ENCODE measurements at places on chromosomes 2 and 18.

- no peak for DNase-seq
These were observed 42.4 kb upstream of the IGFBP2 start for GRCh38 chr2:216590780-216591179.

DNA sequence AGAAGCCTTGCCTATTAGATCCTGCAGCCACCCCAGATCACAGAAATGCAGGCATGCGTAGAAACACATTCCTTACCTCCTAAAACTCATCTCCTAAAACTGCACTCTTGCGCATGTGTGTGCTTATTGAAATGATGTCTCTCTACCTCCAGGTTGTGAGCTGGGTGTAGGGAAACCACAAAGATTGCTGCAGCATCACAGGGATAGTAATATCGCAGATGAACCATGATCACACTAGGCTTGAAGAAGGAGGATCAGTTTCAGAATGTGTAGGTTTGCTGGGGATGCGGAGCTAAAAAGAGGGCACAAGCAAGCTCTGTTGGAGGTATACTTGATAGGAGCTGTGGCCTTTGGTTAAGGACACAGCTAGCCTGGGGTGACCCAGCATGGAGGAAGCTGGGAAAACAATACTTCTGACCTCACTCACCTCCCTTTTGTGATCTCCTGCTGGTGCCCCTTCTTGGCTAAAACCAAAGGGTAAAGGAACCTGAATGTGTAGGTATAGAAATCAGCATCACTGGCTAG lies 118.8 kb downstream of the SETBP1 start:
- DNase-seq, result no peak

DNA sequence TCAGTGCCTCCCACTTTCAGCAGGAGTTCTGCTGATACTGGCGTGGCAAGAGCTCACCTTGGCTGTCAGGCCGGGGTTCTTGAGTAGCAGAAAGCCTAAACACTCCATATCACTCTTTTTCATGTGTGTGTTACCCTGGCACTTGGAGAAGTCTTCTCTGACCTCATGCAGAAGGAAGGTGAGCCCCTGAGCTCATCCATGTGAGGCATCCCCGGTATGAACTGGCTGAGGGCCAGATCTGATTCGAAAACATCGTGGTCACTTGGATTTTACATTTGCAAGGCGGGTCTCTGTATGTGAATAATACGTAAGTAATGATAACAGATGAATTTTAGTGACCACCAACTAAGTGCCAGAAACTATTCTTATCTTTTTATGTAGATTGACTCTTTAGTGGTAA lies 93.6 kb downstream of the RAPGEF4 start:
- no peak for DNase-seq

DNA sequence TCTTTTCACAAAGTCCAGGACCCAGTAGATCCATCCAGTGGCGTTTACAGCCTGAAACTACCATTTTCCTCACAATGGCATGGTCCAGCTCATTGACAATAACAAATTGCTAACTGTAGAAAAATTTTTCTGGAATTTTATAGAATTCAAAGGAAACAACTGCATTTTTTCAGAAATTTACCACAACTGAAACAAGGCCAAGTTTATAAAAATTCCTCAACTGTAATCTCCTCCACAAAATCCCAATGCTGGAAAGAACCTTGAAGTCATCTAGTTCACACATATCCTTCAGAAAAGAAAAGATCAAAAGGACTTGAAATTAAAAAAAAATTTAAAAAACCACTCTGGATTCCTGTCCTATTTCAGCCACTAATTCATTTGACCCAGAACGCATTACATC lies 226.0 kb upstream of the CTAGE1 start:
- DNase-seq, result no peak

DNA sequence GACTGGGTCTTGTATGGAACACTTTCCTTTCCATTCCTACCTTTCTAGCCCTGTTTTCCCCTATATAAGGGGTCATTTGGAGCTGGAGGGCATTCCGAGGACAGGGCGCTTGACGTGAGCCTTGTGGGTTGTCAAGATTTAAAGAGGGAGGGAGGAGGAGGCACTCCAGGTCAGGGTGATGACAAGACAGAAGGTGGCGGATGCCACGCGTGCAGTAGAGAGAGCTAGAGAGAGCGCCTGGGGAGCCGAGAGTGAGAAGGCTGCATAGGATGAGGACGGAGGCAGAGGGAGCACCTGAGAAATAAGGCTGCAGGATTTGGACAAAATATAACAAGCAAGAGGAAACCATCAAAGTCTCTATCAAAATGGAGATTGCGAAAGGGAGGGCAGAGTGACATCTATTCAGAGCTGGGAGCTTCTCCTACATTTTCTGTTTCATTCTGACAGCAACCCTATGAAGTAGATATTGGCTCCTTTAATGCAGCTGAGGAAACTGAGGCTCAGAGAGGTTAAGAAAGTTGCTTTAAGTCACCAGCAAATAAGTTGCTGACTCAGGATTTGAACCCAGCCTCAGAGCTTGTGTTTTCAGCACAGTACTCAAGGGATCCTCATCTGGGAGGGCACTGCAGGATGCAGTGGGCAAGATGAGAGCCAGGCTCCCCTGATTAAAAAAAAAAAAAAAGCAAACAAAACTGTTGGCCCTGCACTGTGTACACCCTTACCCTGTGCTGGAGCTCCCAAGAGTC lies 124.2 kb downstream of the MRO start:
- no peak for DNase-seq

- no peak for DNase-seq
These were observed 106.4 kb upstream of the RBBP8 start for GRCh38 chr18:22826726-22827125.

- no peak for DNase-seq
These were observed 894 bp upstream of the FARSB start for GRCh38 chr2:222656526-222657446.

DNA sequence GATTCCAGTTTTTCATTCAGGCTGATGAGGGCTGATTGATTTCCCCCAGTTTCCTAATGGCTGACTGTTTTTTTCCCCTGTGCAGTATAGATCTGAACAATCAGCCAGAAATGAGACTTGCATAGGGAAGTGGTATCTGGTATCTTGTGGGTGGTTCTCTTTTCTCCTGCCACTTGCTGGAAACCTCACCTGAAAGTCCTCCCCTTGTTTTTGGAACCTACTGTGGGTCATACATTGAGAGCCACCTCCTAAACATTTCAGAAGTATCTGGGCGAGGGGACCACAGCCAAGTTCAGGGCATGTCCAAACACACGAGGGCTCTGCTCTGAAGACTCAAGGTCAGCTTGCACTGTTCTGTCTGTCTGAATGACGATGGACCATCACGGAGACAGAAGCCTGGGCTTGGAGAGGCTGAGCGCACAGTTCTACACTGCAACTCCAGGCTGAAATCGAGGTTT lies 19.3 kb downstream of the ALPK2 start:
- peak; percentile 29 for DNase-seq

GRCh38 chr2:166375195-166375735 lies 479 bp downstream of the SCN9A start:
- DNase-seq, result no peak

GRCh38 chr2:7449298-7449697 lies 532.1 kb downstream of the RNF144A start:
- no peak for DNase-seq

DNA sequence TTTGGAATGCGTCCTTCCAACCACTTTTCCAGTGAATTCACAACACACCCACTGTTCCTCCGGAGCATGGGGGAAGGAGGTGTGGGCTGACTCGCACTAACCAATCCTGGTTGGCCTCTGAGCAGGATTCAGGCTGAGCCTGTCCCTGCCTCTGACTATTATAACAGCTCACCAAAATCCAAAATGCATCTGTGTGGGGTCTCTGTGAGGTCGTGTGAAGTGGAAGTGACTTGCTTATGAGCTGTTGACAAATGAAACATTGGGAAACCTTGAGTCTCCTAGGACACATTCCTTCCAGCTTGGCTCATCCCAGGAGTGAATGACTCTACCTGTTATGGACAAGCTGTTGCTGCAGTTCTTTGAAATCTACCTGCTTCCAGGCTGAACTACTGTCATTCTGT lies 1.5 kb downstream of the CIDEA start:
- DNase-seq, result no peak

DNA sequence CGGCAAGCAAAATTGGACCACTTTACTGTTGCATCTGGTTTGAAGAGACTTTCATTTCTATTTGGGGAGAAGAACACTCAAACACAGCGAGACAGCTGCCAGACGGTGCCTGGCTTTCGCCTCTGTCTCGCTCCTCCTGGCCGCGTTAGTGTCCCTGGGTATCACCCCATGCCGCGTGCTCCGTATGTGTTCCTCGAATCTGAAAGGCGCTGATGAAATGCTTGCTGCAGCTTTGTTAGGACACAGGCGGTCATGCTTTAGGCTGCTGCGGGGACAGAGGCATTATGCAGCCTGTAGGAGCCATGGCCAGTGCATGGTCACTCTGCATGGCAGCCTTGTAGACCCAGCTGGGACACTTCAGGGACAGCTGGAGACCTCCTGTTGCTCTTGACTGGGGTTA lies 53.9 kb downstream of the LDLRAD4 start:
- DNase-seq, result no peak

DNA sequence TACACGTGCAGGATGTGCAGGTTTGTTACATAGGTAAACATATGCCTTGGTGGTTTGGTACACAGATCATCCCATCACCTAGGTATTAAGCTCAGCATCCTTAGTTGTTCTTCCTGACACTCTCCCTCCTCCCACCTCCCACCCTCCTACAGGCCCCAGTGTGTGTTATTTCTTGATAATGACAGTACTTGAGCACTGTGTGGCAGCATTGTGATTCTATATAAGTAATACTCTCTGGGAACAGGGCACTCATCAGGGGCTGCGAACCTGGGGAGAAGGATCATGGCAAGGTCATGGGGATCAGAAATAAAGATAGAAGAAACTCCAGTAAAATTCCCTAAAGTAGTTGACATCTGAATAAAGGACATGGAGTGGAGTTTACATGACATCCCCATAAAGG lies 1256.2 kb upstream of the CRIM1 start:
- no peak for DNase-seq

DNA sequence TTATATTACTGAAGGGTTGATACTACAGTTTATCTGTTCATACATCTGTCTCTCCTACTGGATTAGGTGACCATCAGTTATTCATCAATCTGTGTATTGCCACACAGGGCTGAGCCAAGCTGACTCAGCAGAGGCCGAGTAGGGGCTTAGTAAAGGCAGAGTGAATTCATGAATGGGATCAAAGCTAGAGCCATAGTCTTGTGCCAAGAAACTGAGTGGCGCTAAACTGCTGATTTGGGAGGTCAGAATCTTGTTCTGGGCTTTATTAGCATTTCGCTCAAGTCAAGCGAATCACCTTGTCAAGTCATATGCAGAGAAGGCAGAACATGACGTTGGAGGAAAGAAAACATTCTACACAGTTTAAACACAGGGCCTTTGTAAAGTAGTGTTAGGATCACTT lies 34.1 kb downstream of the SOCS6 start:
- DNase-seq, result no peak

DNA sequence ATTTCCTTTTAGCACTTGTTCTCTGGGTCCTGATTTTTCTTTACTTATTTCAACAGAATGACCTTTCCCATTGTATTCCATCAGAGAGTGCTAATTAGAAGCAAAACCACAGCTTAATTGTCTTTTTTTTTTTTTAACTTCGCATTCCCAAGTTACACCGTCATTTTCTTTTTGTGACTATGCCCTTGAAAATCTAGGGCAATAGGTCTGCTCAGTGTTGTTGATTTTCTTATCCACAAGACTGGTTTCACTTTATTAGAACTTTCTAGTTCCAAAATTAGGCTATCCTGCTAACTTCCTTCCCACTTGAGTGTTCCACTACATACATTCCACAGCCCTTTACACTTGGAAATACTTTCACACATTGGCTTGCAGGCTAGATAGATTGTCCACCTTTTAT lies 18.7 kb upstream of the ADAM17 start:
- DNase-seq, result no peak

- DNase-seq, result no peak
These were observed 22.6 kb upstream of the TMEM214 start for GRCh38 chr2:27010139-27010538.

DNA sequence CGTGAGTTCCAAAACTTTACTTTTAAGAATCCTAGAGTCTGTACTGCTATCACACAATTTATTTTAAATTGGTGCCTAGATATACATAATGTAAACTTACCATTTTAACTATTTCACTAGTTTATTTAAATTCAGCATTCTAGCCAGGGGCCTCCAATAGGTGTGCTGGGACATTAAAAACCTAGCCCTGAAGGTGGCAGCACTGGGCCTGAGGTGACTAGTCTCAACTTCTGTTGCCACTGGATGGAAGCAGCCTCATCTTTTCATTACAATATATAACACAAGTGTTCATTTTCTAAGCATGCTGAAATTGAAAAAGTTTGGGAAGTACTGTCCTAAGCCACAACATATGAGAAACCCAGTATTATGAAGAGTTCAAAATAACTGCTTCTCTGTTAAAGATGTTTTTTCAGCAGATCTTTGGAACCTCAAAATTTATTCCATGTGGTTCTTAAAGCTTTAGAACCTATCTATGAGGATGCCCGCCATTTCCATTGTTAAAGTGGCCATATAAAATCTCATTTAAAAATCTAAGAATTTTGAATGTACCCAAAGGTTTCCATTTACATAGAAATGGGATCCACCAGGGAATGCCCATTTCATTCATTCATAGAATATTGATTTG lies 2.9 kb upstream of the RBBP8 start:
- DNase-seq, result peak; percentile 74

- no peak for DNase-seq
These were observed 37.5 kb upstream of the SEMA4C start for GRCh38 chr2:96907115-96908041.

GRCh38 chr2:144268036-144268678 lies 251.8 kb downstream of the ZEB2 start:
- no peak for DNase-seq

- DNase-seq, result peak; percentile 73
These were observed 90.5 kb downstream of the NDUFA10 start for GRCh38 chr2:239934571-239935171.

GRCh38 chr2:37713258-37713700 lies 41.8 kb upstream of the CDC42EP3 start:
- DNase-seq, result peak; percentile 62

DNA sequence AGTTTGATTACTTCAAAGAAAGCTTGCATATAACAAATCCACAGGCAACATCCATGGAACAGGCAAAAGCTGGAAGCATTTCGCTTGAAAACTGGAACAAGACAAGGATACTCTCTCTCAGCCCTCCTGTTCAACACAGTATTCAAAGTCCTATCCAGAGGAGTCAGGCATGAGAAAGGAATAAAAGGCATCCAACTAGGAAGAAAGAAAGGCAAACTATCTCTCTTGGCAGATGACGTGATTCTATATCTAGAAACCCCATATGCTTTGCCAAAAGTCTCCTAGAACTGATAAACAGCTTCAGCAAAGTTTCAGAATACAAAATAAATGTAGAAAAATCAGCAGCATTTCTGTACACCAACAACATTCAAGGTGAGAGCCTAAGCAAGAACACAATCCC lies 34.1 kb upstream of the MC4R start:
- no peak for DNase-seq

DNA sequence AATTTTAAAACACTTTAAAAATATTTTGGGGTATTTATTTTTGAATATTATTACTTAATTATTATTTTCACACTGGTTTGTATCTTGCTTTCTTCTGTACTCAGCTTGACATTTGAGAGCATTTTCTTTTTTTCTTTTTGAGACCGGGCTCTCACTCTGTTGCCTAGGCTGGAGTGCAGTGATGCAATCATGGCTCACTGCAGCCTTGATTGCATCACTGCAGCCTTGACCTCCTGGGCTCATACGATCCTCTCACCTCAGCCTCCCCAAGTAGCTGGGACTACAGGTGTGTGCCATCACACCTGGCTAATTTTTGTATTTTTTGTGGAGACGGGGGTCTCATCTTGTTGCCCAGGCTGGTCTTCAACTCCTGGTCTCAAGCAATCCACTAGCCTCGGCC lies 79.9 kb upstream of the DLX2 start:
- peak; percentile 23 for DNase-seq

GRCh38 chr2:172097557-172098131 lies 5.1 kb downstream of the DLX2 start:
- no peak for DNase-seq
